ENCODE measurements at places on chromosomes 12 and 14. TPM values are rescaled to one million over a fixed set of nuclear protein-coding genes. Genes with fewer than 3 reads are reported as not detected.
A peak's percentile ranks its signal among the peaks of the same experiment; 100 is the strongest.

The NAB2 gene
- total RNA-seq: 37.8 TPM

- H3K4me3 ChIP-seq: no peak overlapping the region
- H3K36me3 ChIP-seq: peaks cover 10% of the 10 kb centered on the region
- no peak overlapping the region for H3K27ac ChIP-seq
- H3K4me1 ChIP-seq: no peaks in the 10 kb centered on the region
These were observed 5.5 kb upstream of the KLHL33 start for GRCh38 chr14:20441461-20441860.

The PPFIBP1 gene
- 140 TPM for total RNA-seq

DNA sequence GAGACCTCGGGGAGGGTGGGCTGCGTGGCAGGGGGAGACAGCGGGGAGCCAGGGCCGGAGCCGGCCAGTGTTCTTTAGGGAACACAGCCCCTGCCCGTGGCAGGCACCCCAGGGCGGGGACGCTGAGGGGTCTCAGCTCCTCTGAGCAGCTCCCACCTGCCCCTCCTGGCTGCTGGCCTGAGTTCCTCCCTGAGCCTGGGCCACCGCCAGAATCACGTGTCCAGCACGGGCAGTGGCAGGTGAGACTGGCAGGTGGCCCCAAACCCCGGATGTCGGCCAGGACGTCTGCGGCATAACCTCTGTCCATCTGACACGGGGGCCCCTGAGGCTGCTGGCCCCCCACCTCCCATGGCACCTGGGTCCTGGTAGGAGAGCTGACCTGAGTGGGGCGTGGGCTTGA lies 25.1 kb downstream of the NOC4L start:
- DNase-seq: no peak
- H3K27ac ChIP-seq: no peak overlapping the region
- H3K4me1 ChIP-seq: peaks cover 10% of the 10 kb centered on the region
- no peak overlapping the region for H3K4me3 ChIP-seq

- no peak for DNase-seq
- H3K27ac ChIP-seq: no peak overlapping the region
- H3K27me3 ChIP-seq: no peaks in the 10 kb centered on the region
These were observed 144.8 kb downstream of the KITLG start for GRCh38 chr12:88435334-88436076.

The DIO2 gene
- total RNA-seq: 4.7 TPM

DNA sequence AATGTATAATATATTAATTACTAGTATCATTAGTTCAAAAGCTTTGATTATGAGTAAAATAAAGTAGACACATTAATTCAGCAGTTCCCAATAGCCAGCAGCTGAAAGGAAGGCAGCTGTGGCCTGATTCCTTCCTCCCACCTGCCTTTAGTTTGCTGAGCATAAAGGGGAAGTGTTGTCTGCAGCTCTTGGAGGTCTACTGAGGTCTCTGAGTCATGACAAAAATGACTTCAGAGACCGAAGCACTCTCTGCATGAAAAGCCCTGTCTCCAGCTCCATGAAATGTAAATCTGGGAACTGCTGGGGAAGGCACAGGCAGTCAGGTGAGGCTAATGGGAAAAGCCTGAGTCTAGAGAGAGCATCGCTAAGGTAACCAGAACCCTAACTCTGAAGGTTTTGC lies 165.4 kb downstream of the NRXN3 start:
- no peaks in the 10 kb centered on the region for H3K4me1 ChIP-seq
- no peaks in the 10 kb centered on the region for H3K36me3 ChIP-seq
- no peak overlapping the region for H3K27ac ChIP-seq
- no peak overlapping the region for H3K4me3 ChIP-seq

- H3K4me3 ChIP-seq: no peak overlapping the region
- H3K36me3 ChIP-seq: no peaks in the 10 kb centered on the region
- H3K27ac ChIP-seq: no peak overlapping the region
- no peak for DNase-seq
These were observed 204.4 kb downstream of the SYT1 start for GRCh38 chr12:79069009-79069408.

The CYP46A1 gene
- total RNA-seq: 0.41 TPM

The MLEC gene
- total RNA-seq: 137 TPM

DNA sequence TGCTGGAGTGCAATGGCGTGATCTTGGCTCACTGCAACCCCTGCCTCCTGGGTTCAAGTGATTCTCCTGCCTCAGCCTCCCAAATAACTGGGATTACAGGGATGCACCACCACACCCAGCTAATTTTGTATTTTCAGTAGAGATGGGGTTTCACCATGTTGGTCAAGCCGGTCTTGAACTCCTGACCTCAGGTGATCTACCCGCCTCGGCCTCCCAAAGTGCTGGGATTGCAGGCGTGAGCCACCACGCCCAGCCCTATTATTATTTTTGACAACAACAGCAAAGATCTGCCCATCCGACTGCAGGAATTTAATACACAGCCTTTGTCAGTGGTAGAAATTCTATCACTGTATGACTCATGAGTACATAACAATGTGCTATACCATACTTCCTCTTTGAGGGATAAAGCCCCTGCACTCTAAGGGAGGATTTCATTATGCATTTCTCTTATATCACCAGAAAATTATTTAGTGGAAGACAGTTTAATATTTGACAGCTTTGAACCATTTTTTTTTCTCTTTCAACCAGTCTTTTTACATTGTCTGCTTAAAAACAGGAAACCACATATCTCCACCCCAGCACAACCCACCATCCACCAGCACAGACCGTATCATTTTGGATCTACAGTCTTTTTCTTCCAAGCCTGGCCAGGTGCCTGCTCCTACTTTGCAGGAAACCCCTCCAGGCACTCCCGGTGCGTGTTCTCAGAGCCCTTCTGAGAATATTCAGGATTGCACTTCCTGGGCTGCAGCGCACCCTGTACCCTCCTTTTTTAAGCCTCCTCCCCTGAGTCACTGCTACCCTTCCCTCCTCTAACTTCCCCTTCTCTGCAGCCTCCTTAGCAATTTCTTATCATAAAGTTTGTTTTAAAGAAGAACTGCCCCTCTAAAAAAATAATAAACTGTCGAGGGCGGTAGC lies 594 bp downstream of the ARHGDIB start:
- peak overlapping the region; percentile 41 for H3K27ac ChIP-seq
- no peaks in the 10 kb centered on the region for H3K36me3 ChIP-seq
- peak; percentile 56 for DNase-seq
- no peaks in the 10 kb centered on the region for H3K27me3 ChIP-seq
- peak overlapping the region; percentile 45 for H3K4me3 ChIP-seq

The NINJ2 gene
- total RNA-seq: not detected

The TESPA1 gene
- 0.23 TPM for total RNA-seq

The PRIMA1 gene
- total RNA-seq: not detected

The B4GALNT3 gene
- total RNA-seq: 3.6 TPM

DNA sequence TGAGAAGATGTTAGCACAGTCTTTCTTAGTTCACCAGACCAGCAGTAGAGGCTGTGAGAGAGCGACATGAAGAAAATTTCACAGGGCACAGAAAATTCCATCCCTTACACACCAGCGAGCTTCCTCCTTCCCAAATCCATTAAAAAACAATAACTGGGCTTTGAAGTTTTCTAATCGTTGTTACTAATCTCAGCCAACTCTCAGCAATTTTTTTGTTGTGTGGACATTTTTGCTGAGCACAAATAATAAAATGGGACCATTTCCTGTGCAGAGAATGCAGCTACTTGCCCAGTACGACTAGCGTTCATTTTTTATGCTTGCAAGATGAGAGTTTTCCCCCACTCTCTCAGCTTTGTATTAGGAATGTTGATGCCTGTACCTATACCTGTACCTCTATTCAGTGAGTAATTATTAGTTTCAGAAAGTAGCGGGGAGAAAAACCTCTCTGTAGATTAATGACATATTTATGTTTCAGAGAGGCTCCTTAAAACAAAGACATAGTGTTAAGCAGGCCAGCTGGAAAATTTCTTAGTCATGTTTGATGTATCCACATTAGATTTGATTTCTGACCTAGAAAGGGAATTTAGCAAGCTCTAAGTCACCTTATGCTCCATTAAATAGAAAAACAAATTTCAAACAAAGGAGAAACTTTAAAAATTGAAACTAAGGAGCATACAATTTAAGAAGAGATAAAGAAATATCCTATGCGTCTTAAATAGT lies 146.5 kb downstream of the SRGAP1 start:
- H3K36me3 ChIP-seq: no peaks in the 10 kb centered on the region
- DNase-seq: peak; percentile 68
- H3K4me3 ChIP-seq: no peak overlapping the region
- no peak overlapping the region for H3K27ac ChIP-seq
